ENCODE measurements at places on chromosomes 6 and 20. TPM values are rescaled to one million over a fixed set of nuclear protein-coding genes. Genes with fewer than 3 reads are reported as not detected.

GRCh38 chr20:63260521-63260920 lies 6.3 kb upstream of the NKAIN4 start:
- no peaks in the 10 kb centered on the region for H3K36me3 ChIP-seq
- H3K4me1 ChIP-seq: no peaks in the 10 kb centered on the region
- no peak overlapping the region for H3K27ac ChIP-seq
- DNase-seq: no peak

DNA sequence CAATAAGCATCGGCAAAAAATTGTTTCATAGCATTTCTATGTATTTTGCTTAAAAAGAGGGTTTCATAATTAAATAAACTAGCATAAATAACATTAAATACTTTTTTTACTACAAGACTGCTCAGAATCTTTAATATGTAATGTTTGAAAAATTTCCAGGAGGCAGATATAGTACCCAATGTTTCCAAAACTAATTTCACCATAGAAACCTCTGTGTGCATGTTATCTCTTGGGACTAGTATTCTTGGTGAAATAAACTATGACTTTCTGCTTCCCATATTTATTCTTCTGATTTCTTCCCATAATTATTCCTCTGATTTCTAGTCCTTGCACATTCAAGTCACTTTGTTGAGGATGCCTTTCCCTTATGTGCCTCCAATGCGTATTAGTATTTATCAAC lies 94.5 kb downstream of the PTPRK start:
- no peaks in the 10 kb centered on the region for H3K27me3 ChIP-seq
- no peak for DNase-seq
- no peak overlapping the region for H3K27ac ChIP-seq
- no peak overlapping the region for H3K4me3 ChIP-seq
- no peaks in the 10 kb centered on the region for H3K4me1 ChIP-seq

DNA sequence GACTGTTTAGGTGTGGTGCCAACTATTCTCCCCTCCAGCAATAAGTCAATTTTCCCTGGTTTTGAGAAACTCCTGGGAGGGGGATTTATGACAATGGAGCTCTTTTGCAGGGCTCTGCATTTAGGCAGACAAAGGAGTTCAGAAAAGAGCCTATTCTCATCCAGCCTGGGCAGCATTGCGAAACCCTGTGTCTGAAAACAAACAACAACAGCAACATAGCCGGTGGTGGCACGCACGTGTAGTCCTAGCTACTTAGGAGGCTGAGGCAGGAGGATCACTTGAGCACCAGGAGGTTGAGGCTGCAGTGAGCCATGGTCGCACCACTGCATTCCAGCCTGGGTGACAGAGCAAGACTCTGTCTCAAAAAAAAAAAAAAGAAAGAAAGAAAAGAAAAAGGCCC lies 6.4 kb downstream of the CLPS start:
- H3K4me1 ChIP-seq: no peaks in the 10 kb centered on the region
- no peak for DNase-seq
- H3K27me3 ChIP-seq: peaks cover 3% of the 10 kb centered on the region
- H3K36me3 ChIP-seq: no peaks in the 10 kb centered on the region

DNA sequence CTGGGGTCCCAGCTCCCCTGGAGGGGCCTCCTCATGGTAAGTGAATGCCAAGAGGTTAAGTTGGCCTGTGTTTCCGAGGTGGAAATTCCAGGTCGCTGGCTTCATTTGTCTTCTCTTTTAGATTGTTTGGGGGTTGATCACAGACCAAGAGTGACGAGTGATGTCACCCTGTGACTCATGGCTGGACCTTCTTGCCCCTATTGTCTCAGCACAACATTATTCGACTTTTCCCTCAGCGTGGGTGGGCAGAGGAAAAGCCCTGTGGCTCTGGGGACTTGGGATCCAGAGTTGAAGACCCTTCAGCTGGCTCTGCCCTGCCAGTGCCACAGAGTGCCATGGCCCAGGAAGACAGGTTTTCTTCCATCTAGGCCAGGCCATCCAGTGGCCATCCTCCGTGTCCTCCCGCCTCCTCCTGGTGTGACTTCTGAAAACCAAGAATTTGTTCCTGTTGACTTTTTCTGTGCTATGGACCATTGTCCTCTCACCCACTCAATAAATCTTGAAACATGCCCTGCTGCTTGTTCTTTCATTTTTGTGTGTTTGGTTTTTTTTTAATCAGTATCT lies 15.4 kb upstream of the SNHG17 start:
- H3K4me3 ChIP-seq: no peak overlapping the region
- H3K27me3 ChIP-seq: no peaks in the 10 kb centered on the region
- H3K27ac ChIP-seq: no peak overlapping the region
- no peak for DNase-seq
- no peaks in the 10 kb centered on the region for H3K4me1 ChIP-seq

DNA sequence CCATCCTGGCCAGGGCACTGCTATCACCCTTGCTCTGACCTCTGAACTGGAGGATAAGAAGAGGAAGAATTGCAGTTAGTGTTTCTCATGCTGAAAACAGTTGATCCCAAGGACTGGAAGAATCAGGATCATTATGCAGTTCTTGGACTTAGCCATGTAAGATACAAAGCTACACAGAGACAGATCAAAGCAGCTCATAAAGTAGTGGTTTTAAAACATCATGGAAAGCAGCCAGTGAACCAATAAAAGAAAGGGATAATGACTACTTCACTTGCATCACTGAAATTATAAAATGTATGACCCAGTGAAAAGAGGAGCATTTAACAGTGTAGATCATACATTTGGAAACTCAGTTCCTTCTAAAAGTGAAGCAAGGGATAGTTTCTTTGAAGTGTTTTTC lies 47.7 kb downstream of the DNAH8 start:
- H3K27me3 ChIP-seq: no peaks in the 10 kb centered on the region
- no peak overlapping the region for H3K4me3 ChIP-seq
- H3K4me1 ChIP-seq: no peaks in the 10 kb centered on the region
- H3K36me3 ChIP-seq: no peaks in the 10 kb centered on the region
- no peak overlapping the region for H3K27ac ChIP-seq

C4A gene
- total RNA-seq: 3.8 TPM

SAMD5 gene
- 3.3 TPM for total RNA-seq
